HTR-8/SVneo (cell line): ENCODE measurements at places on chromosomes 12 and 14.

GRCh38 chr12:92596383-92596782 lies 106.4 kb upstream of the PLEKHG7 start:
- no peak for DNase-seq

GRCh38 chr12:33546004-33546403 lies 106.4 kb upstream of the SYT10 start:
- DNase-seq = no peak

- DNase-seq = no peak
These were observed 57.5 kb downstream of the EML1 start for GRCh38 chr14:99850709-99851108.

GRCh38 chr12:80580254-80580653 lies 127.2 kb upstream of the MYF6 start:
- peak; percentile 58 for DNase-seq

DNA sequence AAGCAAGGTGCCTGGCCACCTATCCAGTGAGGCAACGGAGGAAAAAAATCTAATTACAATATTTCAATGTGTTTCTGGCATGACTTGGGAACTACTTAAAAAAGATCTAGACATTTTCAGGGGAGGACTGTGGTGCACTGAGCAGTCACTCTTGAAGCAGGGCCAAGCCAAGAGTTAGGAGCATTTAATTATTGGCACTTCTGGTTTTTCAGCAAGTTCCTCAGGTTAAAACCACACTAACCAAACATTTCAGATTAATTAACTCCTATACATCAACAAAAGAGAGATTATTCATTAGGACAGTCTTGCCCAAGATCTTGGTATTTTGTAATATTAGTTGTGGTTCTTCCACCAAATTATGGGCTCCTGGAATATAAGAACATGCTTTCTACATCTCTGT lies 25.6 kb downstream of the PRKAB1 start:
- no peak for DNase-seq

DNA sequence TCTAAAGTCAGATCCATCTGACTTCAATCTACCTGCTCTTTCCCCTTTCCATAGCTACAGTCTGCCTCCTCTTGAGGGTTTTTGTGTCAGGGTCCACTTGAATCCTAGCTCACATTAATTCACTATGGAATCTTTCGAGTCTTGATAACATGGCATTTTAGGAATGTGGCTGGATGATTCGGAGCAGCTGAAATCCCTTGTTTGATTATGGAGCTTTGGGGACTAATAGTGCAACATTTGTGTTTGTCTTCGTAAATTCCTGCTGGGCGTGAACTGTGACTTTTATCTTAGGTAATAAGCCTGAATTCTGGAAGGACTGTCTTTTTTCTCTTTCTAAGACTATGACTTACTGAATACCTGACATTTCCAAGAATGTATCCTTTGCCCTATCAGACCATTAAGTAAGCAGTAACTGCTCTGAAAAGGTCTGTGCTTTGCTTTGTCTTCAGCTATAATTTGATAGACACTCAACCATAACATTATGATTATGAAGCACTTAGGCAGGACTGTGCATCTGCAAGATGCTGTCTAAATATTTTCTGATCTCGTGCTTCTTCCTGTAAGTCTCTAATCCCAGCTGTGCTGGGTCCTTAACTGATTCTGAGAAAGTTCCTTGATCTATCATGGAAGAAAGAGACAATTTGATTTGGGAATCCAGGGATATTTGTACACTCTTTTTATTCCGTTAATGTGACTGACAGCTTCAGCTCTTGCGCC lies 19.0 kb upstream of the PELI2 start:
- no peak for DNase-seq

DNA sequence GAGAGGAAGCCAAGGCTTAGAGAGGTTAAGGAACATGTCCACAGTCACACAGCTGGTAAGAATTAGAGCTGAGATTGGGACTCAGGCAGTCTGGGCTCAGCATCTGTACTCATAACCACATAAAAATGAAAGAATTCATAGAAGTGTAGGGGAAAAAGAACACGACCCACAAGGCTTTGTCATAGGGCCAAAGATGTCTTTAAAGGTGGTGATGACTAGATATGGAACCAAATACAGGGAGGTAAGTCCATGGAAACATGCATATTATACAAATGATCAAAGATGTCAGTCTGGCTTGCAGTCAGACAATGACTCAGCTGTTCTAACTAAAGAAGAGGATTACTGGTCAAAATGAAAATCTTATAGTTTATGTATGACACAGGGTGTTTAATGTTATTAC lies 7.2 kb upstream of the SSPN start:
- no peak for DNase-seq

DNA sequence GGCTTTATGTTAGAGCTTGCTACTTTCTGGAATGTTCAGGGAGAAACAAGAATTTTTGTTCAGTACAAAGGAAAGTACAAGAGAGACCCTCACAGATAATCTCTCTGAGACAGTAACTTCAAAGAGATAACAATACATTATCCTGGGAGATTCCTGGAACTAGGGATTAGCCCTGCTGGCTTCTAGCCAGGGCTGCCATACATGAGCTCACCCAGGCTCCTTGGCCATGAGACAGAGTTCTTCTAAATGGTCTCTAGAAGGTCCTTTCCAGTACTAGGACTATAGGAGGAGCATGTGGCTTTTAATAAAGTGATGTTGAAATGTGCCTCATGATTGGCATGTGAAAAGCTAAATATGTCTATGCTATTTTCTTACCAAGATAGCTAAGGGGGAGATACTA lies 342.5 kb downstream of the EMP1 start:
- no peak for DNase-seq

GRCh38 chr14:36271939-36272907 lies 48.2 kb downstream of the MBIP start:
- DNase-seq = no peak

- DNase-seq = no peak
These were observed 18.2 kb upstream of the SUSD6 start for GRCh38 chr14:69593018-69593677.

DNA sequence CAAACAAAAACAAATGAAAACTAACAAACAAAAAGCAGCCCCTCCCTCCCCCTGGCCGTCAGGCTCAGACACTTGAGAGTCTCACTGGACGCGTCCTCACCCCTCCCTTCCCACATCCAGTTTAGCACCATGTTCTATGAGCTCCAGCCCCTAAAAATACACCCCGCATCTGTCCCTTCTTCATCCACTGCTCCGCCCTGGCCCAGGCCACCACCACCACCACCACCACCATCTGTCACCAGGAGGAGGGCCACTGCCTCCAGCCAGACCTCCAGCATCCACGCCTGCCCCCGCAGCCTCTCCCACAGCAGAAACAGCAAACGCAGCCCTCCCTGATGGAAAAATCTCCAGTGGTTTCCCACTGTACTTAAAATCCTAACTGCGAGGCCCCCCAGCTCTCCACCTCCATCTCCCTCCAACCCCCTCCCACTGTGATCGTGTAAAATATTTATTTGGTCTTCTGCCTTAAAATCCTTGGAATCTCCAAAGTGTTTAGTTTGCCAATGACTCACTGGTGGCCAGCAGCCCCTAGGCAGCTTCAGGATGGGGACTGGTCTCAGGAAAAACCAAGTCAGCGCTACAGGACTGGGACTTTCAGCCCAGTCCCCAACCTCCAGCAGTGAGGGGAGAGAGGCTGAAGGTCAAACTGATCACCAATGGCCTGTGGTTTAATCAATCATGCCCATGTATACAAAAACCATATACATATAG lies 95.1 kb downstream of the SCARB1 start:
- no peak for DNase-seq

GRCh38 chr12:123288751-123289346 lies 17.2 kb upstream of the CDK2AP1 start:
- no peak for DNase-seq

DNA sequence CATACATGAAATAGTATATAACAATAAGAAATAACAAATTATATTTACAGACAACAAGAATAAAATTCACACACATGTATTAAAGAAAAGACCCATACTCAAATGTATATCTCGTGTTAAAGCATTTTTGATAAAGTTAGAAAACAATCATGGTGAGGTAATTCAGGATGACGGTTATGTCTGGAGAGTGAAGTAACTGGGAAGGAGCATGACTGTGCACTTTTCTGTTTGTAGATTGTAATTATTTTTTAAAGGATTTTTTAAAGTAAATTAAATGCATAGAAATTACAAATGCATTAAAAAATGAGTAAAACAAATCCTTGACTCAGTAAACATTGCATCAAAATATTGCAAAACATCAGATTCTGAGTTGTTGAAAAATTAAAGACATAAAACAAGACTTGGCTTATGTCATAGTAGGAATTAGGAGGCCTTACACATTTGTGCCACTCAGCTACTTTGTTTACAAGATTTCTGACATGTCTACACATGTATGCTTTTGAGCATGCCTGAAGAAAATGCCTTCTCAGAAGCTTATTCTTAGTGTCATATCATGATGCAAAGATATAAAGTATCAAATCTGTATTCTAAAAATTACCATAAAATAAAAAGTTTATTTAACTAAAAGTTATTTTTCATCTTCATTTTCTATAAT lies 1325.1 kb downstream of the SLC16A7 start:
- no peak for DNase-seq

DNA sequence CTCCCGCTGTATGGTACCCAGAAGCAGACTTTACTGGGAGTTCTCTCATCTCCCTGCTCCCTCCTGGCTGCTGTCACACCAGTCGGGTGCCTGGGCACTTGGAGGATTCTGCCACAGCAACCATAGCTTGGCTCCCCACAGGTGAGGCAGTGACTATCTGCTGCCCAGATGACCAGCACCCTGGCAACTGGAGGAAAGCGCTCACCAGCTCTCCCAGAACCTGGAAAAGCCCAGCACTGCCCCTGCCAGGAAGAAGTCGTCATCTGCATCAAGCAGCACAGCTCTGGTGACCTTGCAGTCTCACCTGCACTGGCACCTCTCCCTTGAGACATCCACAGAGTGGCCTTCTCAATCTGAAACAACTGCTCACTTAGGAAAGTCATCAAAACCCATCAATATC lies 31.9 kb upstream of the TC2N start:
- no peak for DNase-seq

GRCh38 chr12:128726886-128727285 lies 96.9 kb downstream of the SLC15A4 start:
- DNase-seq = no peak

DNA sequence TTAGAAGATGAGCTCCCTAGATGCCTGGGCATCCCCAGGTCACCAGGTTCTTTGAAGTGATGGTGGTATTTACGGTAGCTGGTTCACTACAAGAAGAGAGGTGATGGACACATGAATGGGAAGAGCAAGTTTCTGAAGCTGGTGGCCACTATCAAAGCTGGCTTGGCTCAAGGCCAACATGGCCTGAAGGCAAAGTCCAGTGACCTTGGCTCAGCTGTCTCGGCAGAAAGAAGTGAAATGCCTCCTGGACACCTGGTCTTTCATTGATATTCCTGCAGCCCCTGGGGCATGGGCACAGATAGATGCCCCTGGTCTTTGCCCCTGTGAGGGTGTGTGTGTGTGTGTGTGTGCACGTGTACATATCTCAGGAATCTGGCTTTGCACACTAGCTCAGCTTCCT lies 441.8 kb upstream of the TMPO start:
- DNase-seq = no peak

- peak; percentile 41 for DNase-seq
These were observed 37.5 kb upstream of the DDX11 start for GRCh38 chr12:31035967-31036665.

DNA sequence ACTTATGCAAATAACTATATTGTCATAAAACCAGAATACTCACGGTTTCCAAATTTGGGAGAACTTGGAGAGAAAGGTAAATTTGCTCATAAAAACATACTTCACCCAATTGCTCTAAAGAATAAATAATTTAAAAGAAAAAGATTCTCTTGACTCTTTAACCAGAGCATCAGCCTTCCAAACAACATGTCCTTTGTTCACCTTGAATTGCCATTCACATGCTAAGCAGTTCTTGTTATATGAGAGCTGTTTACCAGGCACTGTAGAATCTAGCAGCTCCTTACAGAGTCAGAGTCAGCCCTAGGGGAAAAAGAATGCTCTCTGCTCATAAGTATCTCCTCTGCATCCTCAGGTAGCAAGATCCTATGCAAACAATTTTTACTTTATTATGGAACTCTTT lies 10.2 kb downstream of the SLCO1A2 start:
- no peak for DNase-seq

GRCh38 chr14:50928002-50928635 lies 16.2 kb downstream of the PYGL start:
- DNase-seq = no peak

- no peak for DNase-seq
These were observed 329.6 kb downstream of the ADGRD1 start for GRCh38 chr12:131283191-131283861.

- no peak for DNase-seq
These were observed 89.0 kb downstream of the RFX4 start for GRCh38 chr12:106671840-106672239.

GRCh38 chr12:53344824-53345485 lies 8.8 kb upstream of the SP7 start:
- peak; percentile 72 for DNase-seq

- no peak for DNase-seq
These were observed 136.7 kb upstream of the SLC35F4 start for GRCh38 chr14:58002618-58003017.
